ENCODE measurements at places on chromosomes 3 and 15.
A peak's percentile ranks its signal among the peaks of the same experiment; 100 is the strongest.

- no peak for DNase-seq
Observed at GRCh38 chr3:125213946-125214542, 1.5 kb upstream of the SLC12A8 start.

DNA sequence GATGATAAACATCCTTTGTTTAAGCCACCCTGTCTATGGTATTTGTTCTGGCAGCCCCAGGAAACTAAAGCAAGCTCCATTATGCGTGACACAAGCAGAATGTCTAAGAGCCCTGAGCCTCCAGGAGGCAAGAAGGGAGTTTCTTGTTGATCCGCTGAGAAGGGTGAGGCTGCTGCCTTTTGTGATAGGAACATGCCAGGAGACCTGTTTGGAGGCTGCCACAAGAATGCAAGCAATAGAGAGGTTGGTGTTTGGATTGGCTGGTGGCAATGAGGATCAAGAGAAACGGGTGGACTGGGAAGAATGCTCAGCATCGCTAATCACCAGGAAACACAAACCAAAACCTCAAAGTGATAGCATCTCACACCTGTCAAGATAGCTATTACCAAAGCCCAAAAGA, 104.8 kb downstream of the ASB7 start:
- DNase-seq: no peak

DNA sequence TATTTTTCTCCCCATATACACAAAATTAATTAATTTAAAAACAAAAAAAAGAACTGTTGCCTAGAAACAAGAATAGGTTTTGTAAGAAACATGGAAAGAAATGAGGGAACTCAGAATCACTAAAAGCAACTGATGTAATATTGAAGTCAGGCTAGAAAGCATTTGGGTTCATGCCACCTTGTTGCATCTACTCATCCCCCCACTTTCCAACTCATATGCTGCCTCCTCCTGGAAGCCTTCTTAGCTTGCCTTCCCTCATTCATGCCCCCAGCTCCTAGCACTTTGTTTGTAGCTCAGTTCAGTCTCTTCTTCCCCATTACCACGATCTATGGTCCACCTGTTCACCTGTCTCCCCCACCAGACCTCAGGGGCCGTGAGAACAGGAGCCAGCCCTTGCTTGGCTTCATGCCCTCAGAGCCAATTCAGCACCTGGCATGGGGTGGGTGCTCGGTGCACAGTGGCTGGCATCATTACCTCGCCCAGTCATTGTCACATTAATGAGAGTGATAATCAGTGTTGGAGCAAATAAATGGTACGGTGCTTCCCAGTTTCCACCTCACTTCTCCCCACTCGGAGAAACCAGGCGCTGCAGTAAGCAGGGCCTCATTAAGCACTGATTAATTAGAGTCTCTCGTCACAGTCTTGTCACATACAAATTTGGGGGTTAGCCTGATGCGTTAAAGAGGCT, 62.4 kb upstream of the SLC6A1 start:
- DNase-seq: no peak

GRCh38 chr15:76993114-76993725, 1.7 kb upstream of the PSTPIP1 start:
- no peak for DNase-seq

DNA sequence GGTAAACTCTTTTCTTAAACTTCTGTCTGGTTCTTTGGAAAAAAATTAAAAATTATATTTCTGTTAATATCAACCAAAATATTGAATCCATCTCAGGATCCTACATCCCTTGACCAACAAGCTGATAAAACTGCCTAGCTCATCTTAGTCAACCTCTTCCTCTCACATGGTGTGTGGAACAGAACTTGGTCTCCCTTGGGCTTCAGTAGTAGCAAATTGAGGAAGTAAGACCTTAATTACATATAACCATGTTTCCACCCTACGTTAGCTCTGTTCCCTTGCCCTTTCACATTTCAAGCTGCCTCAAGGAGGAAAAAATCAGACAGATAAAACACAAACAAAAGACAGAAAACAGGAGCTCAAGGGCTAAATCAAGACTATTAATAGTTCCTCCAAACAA, 116.4 kb downstream of the GREM1 start:
- DNase-seq: no peak

- DNase-seq: peak; percentile 84
Observed at GRCh38 chr3:157130467-157131251, 29.3 kb downstream of the CCNL1 start.

Measured in CD4-positive, alpha-beta T cell treated with Interleukin-12 subunit alpha and Interleukin-12 subunit beta, for 1 hour (primary cell).